ENCODE measurements at places on chromosomes 5 and 9.

DNA sequence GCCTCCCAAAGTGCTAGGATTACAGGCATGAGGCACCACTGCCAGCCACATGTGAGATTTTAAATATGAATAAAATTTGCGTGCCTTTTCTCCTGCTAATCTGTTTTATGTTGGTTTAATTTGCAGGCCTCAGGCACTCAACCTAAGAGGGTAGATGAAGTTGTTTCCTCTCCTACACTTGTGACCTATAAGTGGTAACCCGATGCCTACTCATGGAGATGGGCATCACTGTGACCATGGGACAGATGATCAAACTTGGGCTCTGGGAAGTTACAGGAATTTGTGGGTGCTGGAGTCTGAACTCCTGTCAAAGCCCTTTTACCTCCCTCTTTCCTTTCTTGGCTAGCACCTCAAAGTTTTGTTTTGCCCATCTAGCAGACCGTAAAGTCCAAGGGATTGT is 1.1 kb downstream of the SLC28A3 start:
- no peak for DNase-seq

GRCh38 chr5:155085282-155085989 is 71.9 kb downstream of the KIF4B start:
- no peak for DNase-seq

GRCh38 chr9:505741-506059 is 291.0 kb downstream of the DOCK8 start:
- DNase-seq, result no peak

GRCh38 chr5:120690621-120691407 is 226.7 kb downstream of the PRR16 start:
- no peak for DNase-seq

- no peak for DNase-seq
Observed at GRCh38 chr5:142872217-142872616, 102.0 kb downstream of the ARHGAP26 start.

DNA sequence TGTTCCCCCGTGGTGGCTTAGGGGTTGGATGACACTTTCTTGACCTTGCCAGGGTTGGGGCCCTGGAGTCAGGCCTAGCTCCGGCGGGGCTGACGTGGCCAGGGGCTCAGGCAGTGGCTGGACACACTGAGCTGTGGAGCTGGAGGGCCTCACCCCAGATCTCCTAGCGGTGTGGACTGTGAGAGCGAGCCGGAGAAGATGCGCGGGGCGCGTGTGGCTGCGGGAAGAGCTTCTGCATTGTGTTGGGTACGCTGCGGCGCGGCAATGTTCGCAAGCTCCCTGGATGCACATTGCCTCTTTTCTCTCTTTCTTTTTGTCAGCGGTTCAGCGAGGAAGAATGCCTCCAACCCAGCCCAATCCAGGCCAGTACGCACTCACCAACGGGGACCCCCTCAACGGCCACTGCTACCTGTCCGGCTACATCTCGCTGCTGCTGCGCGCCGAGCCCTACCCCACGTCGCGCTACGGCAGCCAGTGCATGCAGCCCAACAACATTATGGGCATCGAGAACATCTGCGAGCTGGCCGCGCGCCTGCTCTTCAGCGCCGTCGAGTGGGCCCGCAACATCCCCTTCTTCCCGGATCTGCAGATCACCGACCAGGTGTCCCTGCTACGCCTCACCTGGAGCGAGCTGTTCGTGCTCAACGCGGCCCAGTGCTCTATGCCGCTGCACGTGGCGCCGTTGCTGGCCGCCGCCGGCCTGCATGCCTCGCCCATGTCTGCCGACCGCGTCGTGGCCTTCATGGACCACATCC is 4.8 kb downstream of the NR2F1 start:
- DNase-seq, result no peak

- no peak for DNase-seq
Observed at GRCh38 chr9:7554699-7555098, 244.9 kb downstream of the DMAC1 start.

DNA sequence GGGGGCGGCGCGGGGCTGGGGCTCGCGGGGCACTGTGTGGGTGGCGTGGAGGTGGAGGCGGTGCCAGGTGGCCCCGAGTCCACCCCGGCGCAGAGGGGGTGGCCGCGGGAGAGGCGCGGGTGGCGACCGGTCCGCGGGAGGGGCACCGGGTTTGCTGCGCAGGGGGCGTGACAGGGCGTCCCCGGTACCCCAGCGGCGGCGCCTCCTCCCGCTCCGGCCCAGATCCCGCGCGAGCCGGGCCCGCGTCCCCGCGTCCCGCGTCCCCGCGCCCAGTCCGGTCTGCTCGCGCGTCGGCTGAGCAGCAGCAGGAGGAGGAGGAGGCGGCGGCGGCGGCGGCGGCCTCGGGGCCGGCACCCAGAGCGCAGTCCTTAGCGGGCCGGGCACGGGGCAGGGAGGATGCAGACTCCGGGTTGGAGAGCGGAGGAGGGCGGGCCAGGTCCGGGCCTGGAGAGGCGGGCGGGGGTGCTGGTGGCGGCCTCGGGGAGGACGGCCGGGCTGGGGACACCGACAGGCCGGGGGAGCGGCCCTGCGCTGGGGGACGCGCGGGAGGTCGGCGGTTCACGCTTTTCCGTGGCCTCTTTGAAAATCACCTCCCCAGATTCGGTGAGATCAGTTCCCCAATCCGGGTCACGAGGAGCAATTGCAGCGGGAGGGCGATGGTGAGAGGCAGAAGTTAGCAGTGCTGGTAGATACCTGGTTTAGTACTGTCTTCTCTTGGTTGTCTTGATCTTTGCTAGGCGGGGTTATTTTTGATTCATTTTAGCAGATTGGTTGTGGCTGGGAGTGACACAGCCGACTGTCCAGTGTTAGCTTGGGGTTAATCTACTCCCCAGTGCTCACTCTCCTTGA is 1.7 kb downstream of the TRIO start:
- DNase-seq, result peak; percentile 79

DNA sequence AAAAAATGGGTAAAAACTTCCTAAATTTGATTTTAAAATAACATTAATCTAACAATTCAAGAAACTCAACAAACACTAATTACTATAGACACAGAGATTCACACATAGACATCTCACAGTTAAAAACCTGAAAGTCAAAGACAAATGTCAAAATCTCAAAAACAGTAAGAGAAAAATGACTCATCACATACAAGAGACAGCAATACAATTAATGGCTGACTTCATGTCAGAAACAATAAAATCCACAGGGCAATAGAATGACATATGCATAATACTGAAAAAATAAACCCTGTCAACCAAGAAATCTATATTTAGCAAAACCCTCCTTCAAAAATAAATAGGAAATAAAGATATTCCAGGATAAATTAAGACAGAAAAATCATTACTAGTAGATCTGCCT is 200.4 kb downstream of the CEMIP2 start:
- no peak for DNase-seq

- DNase-seq, result no peak
Observed at GRCh38 chr5:151700296-151700695, 13.6 kb upstream of the SPARC start.

DNA sequence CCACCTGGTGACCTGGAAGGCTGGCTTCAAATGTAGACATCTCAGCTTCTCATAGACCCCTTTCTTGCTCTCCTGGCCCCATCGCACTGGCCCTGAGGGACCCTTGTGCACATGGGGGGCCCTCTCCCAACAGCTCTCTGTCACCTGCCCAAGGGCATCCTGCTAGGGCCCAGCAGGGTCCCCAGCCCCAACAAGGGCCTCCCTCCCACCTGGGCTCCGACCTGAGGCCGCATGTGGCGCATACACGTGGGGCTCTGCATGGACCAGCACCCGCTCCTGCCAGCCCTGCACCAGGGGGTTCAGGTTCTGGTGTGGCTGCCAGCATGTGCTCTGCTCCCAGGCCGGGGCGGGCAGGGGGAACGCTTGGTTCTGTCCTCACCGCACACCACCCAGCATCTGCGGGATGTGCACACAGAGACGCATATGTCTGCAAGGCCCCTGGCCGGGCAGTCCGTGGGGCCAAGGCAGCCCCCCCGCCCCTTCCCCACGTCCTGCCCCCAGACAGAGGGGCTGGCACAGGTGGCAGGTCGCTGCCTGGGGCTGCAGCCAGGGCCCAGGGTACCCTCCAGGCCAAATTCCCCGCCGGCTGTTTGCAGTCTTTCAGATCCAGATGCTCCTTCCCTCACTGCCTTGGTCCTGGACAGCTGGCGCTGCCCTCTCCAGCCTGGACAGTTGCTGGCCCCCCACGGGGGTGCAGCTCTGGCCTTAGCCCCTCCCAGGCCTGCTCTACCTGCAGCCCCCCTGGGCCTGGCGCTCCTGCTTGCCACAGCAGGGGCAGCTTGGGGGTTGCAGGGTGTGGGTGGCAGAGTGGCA is 17.9 kb upstream of the NRARP start:
- peak; percentile 68 for DNase-seq

GRCh38 chr5:122129306-122129705 is at the start of gene ZNF474:
Gene ZNF474, plus strand, starts transcription at chr5:122129546. Its CDS starts 22,445 bp downstream, at chr5:122151991.
- no peak for DNase-seq

GRCh38 chr5:154544646-154545045 is 66.6 kb upstream of the HAND1 start:
- DNase-seq, result no peak

DNA sequence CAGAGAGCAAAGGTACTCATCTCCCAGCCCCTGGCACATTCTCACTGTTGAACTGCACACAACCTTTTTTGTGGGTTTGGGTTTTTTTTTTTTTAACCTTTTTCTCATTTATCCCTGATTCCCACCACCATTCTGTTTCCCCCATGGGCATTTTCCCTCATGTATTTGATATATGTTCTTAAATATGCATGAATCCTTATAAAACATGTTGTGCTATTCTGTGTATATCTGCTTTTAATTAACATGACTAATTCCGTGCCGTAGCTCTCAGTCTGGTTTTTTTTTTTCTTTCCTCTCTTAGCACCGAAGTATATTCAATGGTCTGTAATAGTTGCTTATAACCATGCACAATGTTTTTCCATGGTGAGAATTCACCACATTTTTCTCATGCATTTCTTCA is 204.5 kb downstream of the RGS3 start:
- DNase-seq, result no peak

GRCh38 chr5:63686181-63686580 is 276.1 kb downstream of the HTR1A start:
- DNase-seq, result no peak

DNA sequence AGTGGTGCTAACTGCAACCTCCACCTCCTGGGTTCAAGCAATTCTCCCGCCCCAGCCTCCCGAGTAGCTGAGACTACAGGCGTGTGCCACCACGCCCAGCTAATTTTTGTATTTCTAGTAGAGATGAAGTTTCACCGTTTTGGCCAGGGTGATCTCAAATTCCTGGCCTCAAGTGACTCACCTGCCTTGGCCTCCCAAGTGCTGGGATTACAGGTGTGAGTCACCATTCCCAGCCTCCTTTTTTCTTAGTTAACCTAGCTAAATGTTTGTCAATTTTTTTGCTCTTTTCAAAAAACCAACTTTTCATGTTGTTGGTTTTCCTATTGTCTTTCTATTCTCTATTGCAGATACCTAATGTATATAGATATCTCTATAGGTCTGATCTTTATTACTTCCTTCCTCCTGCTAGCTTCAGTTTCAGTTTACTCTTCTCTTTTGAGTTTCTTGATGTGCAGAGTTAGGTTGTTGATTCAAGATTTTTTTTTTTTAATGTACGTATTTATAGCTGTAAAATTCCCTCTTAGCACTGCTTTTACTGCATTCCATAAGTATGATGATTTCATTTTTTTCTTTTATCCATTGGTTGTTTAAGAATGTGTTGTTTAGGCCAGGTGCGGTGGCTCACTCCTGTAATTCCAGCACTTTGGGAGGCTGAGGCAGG is 32.9 kb downstream of the FGD3 start:
- DNase-seq, result no peak

GRCh38 chr5:35470866-35471265 is 146.8 kb upstream of the SPEF2 start:
- no peak for DNase-seq

- no peak for DNase-seq
Observed at GRCh38 chr9:127886401-127886972, 9.0 kb upstream of the AK1 start.

GRCh38 chr9:89439571-89439970 is 58.3 kb downstream of the SEMA4D start:
- no peak for DNase-seq

DNA sequence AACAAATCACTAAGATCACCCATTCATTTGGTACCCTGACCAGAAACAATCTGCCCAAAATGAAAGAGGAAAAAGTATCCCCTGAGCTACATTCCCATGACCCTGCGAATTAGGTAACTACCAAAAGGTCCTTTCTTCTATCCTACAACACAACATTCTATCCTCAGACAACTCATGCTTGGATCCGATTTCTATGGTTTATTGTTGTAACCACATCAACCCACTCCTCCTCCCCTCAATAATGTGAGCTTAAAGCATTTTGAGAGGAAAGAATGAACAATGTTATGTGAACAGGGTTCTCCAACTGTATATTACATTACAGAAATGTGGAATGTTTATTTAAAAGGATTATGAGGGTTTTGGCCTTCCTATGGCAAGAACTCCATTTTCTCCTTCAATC is 4.0 kb downstream of the SLC35D2 start:
- no peak for DNase-seq

- DNase-seq, result no peak
Observed at GRCh38 chr5:60349891-60350415, 350.0 kb downstream of the DEPDC1B start.

- DNase-seq, result no peak
Observed at GRCh38 chr5:173497685-173498084, 118.8 kb downstream of the BOD1 start.

DNA sequence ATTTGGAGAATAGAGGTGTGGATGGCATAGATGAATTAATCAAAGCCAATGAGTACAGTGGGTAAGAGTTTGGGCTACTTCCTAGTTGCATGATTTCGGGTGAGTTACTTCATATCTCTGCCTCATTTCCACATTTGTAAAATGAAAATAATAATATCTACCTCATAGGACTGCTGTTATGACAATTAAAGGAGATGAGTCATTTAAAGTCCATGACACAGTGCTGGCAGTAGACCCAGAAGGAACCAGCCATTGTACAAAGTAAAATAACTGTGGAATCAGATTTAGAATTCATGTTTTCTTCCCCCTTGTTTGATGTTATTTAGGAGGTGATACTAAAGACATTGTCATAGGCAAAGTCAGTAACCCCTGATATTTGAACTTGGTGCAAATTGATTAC is 139.5 kb upstream of the SLC27A6 start:
- no peak for DNase-seq

DNA sequence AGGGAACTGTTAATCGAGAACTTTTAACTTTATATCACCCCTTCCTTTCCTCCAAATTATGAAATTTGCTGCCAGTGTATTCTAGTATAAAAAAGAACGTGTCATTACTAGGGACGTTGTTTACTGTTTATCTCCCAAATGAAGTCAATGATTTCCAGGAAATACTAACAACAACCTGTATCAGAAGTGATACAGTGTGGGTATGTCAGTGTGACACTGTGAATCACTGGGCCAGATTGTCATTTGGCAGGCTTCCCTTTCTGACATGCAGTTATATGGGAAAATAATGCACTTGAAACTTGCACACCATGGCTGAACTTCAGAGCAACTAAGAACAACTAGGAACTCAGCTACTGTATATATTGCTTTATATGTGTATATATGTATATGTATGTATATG is 12.6 kb downstream of the ZNF462 start:
- DNase-seq, result no peak

DNA sequence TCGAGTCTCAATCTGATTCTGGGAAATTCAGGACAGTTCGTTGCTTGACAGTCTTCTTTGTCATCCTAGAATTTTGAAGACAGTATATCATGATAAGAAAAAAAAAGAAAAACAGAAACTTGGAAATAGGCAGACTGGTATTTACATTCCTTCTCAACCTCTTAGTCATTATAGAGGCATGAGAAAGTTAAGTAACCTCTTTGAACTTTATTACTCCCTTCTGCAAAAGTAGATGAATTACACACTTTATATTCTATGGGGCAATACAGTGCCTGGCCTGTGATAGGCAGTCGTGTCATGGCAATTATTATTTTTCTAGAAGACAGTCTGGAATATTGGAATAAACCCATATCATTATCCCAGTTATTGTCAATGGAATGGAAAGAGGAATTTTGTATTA is 828.9 kb downstream of the TLR4 start:
- no peak for DNase-seq
